Aorta (tissue), 5 donors: ENCODE measurements at places on chromosomes 4 and X.

- no peak for DNase-seq
These were observed 575.6 kb upstream of the PITX2 start for GRCh38 chr4:111198446-111198845.

DNA sequence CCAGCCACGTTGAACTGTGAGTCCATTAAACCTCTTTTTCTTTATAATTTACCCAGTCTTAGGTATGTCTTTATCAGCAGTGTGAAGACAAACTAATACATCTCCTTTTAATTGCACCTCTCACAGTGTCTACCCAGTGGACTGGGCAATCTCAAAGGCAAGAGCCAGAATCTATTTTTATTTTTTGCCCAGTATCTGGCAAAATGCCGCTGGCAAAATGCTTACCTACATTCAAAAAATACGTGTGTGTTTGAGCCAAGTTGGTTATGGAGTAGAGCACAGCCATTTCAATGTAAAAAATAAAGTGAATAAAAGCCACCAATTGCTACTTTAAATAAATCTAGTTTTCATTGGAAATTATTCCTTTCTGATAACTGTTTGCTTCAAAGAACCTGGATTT is 199.9 kb downstream of the GC start:
- no peak for DNase-seq

GRCh38 chrX:8832582-8833378 is 31.6 kb upstream of the FAM9A start:
- DNase-seq, result no peak

DNA sequence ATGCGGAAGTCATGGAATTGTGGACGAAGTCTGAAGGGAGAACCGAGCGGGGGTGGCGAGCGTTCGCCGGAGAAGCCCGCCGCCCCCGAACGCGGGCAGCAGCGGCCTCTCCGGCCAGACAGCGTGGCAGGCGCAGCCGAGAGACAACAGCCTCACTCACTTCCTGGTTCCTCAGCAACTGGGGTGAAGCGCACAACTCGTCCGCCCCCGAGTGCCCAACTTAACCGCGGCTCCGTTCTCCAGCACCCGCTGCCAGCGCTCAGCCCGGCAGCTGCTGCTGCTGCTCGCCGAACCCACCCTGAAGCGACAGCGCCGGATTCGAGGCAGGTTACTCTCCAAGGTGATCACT is 68.0 kb downstream of the NOCT start:
- DNase-seq, result peak; percentile 77

DNA sequence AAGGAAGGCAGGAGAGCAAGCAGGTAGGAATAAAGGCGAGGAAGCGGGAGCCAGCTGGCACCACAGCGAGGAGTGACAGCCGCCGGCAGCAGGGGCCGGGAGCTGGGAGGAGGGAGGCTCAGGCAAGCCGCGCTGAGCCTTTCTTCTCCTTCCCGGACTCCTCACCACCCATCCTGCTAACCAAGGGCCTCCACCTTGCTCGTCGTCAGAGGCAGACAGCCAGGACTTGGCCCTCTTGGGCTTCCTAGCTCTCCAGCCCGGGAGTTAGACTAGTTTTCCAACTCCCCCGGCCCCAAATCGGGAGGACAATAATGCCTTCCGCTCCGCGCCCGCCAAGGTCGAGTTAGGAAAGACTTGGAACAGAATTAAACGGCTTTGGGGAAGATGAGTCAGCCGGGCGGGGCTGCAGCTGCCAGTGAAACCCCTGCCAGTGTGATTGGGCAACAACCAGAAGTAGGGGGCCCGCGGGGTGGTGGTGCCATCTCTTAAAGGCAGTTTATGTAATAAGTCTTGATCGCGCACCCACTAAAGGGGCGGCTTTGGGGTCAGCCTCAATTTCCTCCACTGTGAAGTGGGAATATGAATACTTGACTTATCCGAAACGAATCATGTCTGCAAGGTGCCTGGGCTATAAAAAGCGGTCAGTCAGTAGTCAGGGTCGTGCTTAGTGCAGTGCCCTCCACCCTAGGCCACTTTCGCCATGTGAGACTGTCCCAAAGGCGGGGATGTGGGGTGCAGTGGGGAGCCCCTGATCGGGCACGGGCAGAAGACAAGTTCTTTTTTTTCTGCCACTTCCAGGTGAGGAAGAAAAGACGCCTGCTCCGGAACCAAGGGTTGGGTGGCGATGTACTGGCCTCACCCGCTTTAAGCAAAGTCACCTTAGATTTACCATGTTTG is 6.7 kb upstream of the HSD17B10 start:
- peak; percentile 91 for DNase-seq

DNA sequence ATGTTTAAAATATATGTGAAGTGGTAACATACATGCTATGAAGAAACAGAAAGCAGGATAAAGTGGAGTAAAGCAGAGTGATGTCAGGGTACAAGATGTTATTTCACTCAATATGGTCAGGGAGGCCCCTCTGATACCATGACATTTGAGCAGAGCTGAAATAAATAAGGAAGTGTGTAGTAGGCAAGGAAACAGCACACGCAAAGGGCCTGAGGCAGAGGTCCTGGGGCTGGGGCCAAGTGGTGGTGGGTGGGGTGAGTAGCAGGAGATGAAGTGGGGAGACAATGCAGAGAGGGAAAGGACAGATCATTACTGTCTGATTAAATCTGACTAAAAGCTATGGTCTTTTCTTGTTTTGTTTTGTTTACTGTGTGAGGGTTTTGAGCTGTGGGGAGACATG is 61.1 kb downstream of the FAM13A start:
- DNase-seq, result no peak

- DNase-seq, result no peak
These were observed 52.9 kb downstream of the CCNG2 start for GRCh38 chr4:77209936-77210335.

DNA sequence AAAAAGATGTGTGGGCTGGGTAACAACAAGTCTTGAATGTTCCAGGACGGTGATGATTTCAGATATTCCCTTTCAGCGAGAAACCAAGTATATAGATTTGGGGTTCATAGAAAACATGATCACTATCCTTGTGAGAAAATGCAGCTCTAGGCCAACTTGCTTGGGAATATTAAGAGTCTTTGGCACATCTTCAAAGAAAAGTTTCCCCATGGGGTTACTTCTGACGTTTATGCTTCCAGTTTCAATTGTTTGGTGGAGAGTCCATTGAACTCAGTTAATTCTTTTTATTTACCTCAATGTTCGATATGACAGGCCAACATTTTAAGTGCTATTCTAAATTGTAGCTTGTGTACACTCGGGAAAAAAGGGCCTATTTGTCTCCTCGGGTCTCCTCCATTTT is 126.7 kb downstream of the NHS start:
- no peak for DNase-seq

DNA sequence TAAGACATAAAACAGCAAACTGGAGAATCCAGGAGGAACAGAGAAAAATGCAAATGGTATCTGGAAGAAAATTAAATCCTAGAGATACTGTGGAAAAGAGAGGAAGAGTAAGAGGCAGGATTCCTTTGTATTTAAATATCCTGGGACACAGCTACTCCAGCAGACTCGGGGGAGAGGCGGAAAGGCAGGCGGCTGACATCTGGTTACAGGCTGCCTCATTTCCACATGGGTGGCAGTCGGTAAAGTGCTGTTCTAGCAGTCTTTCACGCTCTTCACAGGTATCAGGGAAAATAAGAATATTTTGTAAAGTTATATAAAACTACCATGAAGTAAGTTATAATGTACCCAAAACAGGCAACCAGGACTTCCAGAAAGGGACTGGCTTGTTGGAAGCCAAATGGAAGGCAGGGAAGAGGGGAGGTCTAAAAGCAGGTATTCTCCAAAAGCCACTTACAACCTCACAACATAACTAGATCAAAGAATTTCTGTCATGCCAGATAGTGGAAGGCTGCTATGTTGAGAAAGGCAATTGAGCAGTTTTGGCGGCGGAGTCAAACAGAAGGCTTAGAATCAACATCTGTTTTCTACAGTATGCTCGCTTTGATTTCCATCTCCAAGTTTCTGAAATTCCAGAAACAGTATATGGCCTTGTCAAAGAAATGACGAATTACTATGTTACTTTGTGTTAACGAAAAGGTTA is 1.3 kb upstream of the TIGD2 start:
- DNase-seq, result no peak

- DNase-seq, result no peak
These were observed 58.3 kb upstream of the DOCK11 start for GRCh38 chrX:118437283-118437682.

- no peak for DNase-seq
These were observed 73.6 kb downstream of the SNX25 start for GRCh38 chr4:185282968-185283367.

GRCh38 chr4:126888968-126889367 is 743.8 kb upstream of the INTU start:
- no peak for DNase-seq

DNA sequence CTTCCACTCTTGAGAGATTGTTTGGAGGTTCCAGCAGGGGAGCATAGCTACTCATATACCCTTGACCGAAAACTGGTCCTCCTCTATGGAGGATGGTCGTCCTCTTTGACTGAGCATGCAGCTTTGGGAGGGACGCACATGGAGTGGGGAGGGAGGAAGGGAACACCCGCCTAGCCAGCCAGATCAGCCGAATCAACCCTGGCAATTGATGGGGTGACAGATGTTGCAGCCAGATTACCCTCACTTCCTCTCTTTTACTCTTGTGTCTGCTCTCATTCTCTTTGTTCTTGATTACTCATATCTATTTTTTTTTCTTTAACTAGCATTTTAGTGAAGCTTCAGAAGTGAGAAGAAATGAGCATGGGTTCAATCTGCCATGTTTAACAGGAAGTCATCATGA is 19.6 kb downstream of the MGST2 start:
- no peak for DNase-seq

DNA sequence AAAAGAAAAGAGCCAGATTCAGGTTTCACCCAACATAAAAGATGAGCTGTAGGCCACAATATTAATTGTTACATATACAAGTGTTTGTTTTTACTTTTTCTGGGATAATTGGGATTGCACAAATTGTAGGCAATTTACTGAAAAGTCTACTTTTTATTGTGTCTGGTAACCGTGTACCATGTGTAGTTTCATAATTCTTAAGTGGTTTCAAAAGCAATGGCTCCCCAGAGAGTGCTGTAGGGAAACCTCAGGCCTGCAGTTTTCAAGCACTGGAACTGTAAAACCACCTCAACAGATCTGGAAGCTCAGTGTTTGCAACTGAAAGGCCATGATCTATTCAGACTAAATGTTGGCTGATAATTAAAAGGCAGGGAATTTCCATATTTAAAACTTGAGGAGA is 53.9 kb upstream of the MMAA start:
- no peak for DNase-seq

- no peak for DNase-seq
These were observed 36.8 kb downstream of the LRP2BP start for GRCh38 chr4:185358959-185359358.

DNA sequence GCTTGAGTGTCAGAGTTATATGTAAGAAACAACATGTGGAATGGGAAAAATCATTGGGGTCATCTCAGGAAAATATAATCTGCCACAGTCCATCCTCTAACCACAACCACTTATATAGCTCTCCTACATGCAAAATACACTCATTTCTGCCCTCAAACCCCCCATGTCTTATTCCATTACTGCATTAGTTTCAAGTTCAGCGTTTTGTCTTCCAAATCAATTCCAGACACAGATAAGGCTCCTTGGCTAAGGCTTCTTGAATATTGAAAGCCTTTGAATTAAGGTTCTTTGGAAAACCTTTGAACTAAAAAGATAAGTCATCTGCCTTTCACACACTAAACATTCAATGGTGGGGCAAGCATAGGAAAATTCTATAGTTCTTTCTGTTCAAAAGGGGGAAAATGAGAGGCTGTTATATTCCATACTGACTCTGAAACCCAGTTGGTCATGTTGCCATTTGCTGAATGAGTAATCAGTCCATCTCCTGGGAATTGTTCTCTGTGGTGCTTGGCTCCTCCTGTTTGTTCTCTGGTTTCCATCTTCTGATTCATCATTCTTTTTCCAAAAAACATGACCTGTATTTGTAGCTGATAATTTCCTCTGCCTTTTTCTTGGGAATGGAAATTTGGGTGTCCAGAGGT is 218.7 kb downstream of the BMPR1B start:
- no peak for DNase-seq

DNA sequence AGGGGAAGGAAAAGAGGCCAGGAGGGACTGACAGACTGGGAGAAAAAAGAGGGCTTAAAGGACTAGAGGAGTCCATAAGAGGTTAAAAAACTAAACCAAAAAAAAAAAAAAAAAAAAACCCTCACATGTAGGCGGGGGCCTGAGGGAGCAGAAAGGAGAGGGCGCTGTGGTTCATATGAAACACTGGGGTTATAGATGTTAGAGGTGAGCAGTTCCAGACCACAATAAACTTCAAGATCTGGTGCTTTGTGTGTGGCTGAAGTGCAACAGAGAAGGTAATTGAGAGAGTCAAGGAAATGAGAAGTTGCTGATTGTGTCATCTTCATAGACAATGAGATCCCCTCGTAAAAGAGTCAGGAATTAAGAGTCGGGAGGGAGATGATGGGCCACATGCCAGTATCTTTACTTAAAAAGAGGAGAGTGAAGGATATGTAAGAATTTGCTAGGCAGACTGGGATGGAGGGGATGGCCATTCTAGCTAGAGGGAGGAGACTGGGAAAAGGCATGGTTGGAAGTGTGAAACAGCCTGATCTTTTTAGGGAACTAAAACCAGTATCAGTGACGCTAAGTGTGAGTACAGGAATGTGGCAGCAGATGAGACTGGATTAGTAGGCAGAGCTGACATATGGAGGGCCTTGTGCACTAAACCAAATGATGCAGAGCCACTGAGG is 18.4 kb upstream of the OGT start:
- no peak for DNase-seq

DNA sequence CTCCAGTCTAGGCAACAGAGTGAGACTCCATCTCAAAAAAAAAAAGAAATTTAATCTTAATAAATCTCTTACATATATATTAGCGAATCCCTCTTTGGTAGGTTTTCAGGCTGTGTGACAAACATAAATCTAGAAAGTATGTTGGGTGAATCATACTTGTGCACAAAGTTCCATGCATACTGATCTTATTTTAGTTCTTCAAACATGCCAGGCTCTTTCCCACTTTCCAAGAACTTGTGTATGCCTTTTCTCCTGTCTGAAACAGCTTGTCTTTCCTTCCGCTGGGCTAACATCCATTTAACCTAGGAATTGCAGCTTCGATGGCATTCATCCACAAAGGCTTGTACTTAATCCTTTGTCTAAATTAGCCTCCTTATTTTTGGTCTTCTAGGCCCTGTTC is 156.6 kb upstream of the CASK start:
- DNase-seq, result no peak

- DNase-seq, result no peak
These were observed 14.7 kb upstream of the EPGN start for GRCh38 chr4:74293558-74293957.

- no peak for DNase-seq
These were observed 129.0 kb upstream of the TEX13A start for GRCh38 chrX:105349476-105349875.

DNA sequence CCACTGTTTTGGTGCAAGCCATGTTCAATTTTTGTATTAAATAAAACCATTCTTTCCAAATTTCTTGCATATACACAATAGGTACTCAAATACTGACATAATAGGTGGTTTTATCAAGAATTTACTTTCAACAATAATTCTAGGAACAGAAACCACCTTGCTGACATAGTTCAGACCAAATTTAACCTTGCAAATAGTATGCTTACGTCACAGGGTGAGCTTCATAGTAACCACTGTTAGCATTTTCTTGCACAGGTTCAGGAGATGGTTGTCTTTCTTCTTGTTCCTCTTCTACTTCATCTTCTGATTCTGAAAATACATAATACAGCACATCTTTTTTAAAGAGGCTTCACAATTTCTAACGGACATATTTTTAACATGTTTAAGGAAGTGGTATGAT is 17.6 kb downstream of the G3BP2 start:
- DNase-seq, result no peak

GRCh38 chr4:169658975-169659715 is 38.8 kb downstream of the CLCN3 start:
- no peak for DNase-seq
